NCI-H1694 treated with DMSO at 0.1 percent for 48 hours (cell line): ENCODE measurements at places on chromosomes 11 and 22.

- DNase-seq: no peak
Measured at GRCh38 chr11:130581646-130582045, 133.2 kb downstream of the ADAMTS15 start.

DNA sequence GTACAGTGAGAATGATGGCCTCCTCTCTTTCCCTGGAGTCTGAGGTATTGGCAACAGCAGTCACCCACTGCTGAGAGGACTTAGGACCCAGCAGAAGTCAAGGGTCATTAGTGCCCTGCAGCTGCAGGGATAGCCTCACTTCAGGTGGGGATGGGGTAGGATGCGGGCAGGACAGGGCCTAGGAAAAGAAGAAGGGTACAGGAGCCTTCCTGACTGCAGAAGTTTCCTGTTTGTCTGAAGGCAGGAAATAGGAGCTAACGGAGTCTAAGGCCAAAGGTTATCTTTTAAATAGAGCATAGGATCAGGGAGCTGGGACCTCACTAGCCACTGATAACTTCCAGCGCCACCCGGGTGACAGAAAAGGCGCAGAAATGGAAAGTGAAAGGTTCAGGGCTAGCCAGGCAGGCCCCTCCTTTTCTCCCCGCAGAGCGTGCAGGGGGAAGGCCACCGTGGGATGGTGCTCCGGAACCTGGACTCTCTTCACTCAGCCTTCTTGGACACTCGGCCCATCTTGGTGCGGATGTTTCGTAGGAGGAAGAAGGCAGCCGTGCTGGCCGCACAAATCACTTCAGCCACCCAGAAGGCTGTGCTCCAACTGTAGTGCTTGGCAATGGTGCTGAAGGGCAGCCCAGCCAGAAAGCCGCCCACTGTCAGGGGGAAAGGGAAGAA, 6.0 kb downstream of the TRAPPC4 start:
- no peak for DNase-seq

DNA sequence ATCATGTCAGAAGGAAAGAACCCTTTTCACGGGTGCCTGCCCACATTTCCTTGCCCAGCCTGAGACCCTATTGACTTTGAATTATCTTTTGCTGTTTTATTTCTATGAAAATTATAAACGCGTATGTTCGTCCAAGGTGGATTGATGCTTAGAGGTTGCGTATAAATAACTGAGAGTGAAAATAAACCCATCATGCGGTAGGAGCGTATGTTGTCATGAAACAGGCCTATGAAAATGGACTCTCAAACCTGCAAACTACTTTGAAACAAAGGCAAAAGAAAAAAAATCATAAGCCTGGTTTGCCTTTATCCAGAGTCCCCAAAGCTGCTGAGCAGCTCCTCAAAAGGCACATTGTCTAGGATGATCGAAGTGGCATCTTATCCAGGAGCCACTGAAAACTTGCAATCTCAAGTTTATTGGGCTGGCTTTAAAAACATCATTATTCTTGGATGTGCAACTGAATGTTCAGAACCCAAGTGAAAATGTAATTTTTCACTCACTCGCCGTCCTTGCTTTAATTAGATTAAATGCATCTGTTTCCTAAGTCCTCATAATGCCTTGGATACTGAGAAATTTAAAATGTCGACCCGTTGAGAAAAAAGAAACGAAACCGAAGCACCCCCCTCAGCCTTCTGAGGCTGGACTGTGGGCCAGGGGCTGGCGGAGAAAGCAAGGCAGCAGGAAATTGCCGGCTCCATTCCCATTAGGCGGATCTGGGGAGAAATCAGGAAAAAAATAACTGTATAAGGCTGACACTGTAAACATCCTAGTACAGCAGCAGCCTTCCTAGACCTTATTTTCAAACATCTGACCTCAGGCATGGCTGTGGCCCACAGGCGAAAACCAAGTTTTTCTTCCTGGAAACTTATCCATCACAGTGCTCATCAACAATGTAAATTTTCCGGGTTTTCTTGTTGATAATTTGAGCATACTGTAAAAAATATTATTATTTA, 82.9 kb upstream of the PPARA start:
- DNase-seq: peak; percentile 81

DNA sequence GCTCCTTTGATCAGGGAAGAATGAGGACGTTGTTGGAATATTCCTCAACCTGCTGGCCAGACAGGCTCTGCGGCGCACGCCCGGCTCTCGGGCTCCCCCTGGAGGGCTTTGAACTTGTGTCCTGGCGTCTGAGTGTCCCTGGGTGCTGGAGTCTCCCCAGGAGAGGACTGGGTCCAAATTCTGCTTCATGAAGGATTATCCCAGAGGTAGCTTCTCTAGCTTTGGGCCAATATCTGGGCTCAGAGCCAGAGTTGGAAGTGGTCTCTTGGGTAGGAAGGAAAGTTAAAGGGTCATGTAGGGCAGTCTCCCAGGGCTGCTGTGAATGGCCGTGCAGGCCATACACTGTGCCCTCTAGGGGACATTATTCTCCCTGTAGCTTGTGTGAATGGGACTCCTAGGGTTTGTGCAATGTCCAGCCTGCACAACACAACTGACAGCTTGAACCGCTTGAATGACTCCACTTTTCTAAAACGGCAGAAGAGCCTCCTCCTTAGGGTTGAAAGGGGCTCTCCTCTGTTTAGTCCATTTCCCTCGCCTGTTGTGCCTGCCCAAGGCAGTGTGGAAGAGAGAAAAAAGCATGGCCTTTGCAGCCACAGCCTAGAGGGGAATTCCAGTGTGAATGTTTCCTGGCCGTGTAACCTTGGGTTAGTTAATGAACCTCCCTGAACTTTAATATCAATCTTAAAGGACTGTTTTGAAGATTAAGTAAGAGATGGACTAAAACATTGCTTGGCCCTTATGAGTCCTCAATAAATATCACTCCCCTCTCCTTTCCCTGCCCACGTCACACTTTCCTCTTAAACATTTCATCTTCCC, 111.2 kb upstream of the THY1 start:
- DNase-seq: no peak

DNA sequence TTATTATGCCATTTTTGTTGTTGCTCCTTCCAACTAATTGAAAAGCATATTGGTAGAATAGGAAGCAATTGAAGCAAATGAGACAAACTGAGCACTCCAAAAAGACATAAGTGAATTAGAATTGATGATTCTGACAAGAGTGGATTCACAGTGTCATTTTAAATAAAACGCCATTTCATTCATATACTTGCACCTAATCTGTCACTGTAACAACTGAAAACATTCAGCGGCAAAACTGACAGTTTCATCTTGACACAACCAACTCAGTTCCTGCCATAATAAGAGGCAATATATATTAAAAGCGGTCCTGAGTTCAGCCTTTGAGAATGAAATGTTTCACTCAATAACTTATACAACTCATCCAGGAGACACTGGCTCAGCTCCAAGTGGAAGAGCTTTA, 306.8 kb downstream of the CNTN5 start:
- no peak for DNase-seq

- no peak for DNase-seq
Measured at GRCh38 chr11:18770479-18771125, 21.0 kb downstream of the PTPN5 start.

GRCh38 chr22:33715237-33715985, 204.9 kb downstream of the LARGE1 start:
- DNase-seq: no peak

DNA sequence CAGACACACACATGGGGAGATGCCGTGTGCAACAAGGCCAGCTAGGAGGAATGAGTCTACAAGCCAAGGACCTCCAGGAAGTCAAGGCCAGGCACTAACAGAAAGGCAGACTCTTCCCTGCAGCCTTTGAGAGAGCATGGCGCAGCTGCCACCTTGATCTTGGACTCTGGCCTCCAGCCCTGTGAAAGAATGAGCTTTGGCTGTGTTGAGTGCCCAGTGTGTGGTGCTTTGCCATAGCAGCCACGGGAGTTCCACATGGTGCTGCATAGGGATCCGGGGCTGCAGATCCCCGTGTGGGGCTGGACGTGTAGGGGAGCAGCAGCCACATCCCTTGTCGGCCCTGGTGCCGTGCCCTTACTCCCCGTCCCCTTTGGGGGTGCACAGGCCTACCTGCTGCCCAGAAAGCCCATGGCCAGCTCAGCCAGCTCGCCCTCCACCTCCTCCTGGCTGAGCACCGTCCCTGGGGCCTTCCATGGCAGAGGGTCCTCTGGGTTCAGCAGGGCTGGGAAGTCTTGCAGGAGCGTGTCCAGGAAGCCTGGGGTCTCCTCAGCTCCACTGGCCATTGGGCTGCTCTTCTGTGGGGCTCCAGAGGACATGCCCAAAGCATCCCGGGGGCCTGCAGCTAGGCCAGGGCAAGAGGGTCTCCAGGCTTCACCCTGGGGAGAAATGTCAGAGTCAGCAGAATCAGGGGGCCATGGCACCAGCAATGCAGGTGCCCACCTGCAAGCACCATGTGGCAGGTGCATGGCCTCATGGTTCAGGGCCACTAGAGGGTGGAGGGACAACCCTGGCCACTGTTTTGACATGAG, 7.0 kb downstream of the PPM1F start:
- no peak for DNase-seq

DNA sequence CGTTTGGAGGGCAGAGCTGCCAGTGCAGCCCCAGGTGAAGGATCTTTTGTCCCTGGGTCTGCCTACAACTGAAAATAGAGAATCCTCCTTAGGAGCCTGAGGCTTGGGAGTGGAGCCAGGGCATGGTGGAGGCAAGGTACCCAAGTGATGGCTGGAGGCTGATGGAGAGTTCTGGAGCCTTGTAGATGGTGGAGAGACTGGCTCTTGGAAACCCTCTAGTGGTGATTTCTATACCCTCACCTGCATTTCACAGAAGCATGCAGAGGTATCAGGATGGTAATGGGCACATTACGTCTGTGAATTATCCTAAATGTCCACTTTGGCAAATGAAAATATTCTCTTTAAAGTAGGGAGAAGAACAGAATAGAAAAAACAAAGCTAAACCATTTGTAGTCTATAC, 44.4 kb downstream of the INSC start:
- DNase-seq: no peak

DNA sequence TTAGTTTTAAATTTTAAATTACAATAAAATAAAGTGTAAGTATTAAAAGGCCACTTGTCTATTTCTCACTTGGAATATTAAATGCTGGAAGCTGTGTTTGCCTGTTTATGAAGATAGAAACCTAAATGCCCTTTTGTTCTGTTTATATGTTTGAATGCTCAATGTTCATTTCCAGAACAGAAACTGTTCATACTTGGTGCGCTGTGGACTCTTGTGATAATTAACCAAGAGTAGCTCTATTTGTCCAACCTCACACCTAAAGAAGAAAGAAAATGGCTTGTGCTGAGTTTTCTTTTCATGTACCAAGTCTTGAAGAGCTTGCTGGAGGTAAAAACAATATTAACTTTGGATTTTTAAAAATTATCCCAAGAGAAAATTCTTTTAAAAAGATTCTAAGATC, 5.7 kb downstream of the C11orf54 start:
- no peak for DNase-seq

GRCh38 chr11:60512651-60513225, 2.5 kb upstream of the MS4A13 start:
- no peak for DNase-seq

DNA sequence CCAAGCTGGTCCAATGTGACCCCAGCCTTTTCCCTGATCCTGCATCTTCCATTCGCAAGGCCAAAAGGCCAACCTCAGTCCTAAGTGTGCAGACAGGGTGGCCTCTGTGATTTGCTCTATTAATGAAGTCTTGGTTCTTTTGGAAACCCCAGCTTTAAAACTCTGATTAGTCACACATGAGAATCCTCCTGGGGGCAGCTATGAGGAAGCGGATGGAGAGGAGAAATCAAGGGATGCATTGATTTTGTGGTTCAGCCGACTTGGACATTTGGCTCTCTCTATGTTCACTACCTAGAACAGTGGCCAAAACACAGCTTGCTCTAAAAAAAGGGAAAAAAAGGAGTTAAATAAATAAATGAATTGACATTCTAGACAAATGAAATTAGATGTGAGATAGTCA, 98.6 kb upstream of the USP47 start:
- DNase-seq: no peak

- no peak for DNase-seq
Measured at GRCh38 chr11:33622186-33622585, 78.4 kb downstream of the C11orf91 start.

- no peak for DNase-seq
Measured at GRCh38 chr11:71988050-71988449, 10.7 kb upstream of the IL18BP start.

- DNase-seq: no peak
Measured at GRCh38 chr11:122353561-122353960, 237.5 kb upstream of the BLID start.

DNA sequence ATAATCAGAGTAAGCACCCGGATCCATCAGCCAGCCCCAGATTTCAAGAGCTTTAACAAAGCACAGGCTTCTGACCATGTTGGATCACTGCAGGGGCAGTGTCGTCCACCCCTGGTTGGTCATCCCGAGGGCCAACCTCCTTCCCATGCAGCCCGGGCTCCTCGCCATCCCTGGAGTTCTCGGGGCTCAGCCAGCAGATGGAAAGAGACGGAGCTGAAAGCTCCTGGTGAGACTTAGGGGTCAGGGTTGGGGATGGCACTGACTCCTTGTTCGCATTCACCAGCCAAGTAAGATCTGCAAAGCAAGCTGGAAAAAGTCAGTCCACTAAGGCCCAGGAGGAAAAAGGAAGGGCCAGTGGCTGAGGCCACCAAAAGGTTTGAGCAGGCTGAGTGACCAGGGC, 888.9 kb downstream of the BRD1 start:
- DNase-seq: no peak

- no peak for DNase-seq
Measured at GRCh38 chr11:68968306-68969250, 12.2 kb downstream of the MRGPRD start.

GRCh38 chr11:79102840-79103239, 338.0 kb downstream of the TENM4 start:
- DNase-seq: no peak

GRCh38 chr22:23069502-23070357, 589 bp upstream of the GNAZ start:
- peak; percentile 47 for DNase-seq

GRCh38 chr11:27312110-27312509, 50.9 kb downstream of the CCDC34 start:
- DNase-seq: no peak

DNA sequence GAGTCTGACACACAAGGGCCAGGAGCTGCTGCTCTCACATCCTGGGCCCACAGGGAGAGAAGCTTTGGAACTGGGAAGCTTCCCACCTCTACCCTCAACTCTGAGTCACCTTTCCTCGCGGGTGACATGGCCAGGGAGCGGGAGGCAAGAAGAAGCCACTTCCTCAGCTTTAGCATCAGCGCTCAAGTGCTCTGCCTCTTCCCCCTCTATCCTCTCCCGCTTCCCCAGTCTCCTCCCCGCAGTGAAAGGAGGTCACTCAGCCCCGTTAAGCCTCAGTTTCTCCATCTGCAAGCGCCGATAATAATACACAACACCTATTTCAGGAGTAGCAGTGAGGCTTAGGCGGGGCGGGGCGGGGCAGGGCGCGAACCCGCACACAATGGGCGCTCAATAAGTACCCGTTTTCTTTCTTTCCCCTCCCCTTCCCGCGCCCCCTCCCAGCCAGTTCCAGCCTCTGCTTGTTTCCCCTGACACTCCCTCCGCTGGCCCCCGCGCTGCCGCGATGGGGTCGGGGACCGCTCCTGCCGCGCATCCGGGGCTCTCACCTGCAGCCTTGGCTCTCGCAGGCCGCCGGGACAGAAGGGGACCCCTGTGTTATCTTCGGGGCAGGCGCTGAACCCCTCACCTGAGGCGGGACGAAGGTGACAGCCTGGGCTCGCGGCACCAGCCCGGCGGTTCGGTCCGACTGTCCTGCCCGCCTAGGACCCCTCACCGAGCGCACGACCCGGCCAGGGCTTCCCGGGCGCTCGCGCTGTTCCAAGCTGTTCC, 892 bp downstream of the GDPD5 start:
- no peak for DNase-seq

GRCh38 chr11:6794639-6795038, 4.8 kb downstream of the OR6A2 start:
- no peak for DNase-seq
